ENCODE measurements at places on chromosomes 11 and 22.

- DNase-seq = no peak
These were observed 4.7 kb upstream of the JAM3 start for GRCh38 chr11:134063991-134064747.

DNA sequence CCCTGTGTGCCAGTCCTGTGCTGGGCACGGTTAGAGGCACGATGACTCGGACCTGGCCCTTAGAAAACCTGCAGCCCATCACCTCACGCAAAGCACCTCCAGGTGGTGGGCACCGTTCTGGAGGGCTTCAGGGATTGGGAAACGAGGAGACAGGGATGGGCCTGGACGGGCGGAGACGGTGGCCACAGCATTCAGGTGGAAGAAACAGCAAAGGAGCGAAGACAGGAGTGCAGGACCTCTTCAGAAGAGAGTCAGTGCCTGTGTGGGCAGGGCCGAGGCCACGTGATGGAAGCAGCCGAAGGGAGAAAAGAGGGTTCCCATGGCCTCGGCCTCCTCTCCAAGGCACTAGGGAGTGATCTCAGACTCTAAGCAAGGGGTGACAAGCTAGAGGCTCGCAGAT, 8.1 kb upstream of the SLC22A12 start:
- no peak for DNase-seq

- DNase-seq = no peak
These were observed 3.0 kb upstream of the SEC14L3 start for GRCh38 chr22:30474683-30475424.

GRCh38 chr11:62556875-62557631, 10.4 kb upstream of the AHNAK start:
- no peak for DNase-seq

- no peak for DNase-seq
These were observed 9.4 kb upstream of the PATL1 start for GRCh38 chr11:59678118-59678812.

GRCh38 chr11:65615950-65616574, 486 bp downstream of the PCNX3 start:
- DNase-seq = peak; percentile 40

GRCh38 chr22:41504397-41504796, 35.5 kb downstream of the ACO2 start:
- DNase-seq = no peak

DNA sequence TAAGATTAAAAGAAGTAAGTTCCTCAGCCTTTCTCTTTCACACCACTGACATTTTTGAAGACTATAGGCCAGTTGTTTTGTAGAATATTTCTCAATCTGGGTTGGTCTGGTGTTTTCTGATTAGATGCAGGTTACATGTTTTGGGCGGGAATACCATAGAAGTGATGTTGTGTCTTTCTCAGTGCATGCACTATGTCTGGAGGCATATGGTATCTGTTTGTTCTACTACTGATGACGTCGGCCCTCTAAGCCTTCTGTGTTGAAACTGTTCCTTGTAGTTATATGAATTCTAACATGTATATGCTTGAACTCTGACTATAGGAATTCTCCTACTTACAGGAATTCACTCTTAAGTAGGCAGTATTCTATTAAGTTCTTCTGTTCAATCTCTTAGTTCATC, 21.6 kb downstream of the ZFTA start:
- no peak for DNase-seq

- no peak for DNase-seq
These were observed 49.3 kb downstream of the WT1 start for GRCh38 chr11:32385998-32386397.

- no peak for DNase-seq
These were observed 73.7 kb upstream of the KIRREL3 start for GRCh38 chr11:127074151-127074761.

Data from hematopoietic multipotent progenitor cell (in vitro differentiated cells).